Vagina (tissue), 2 donors: ENCODE measurements at places on chromosomes 12 and 14. TPM values are rescaled to one million over a fixed set of nuclear protein-coding genes. Genes with fewer than 3 reads are reported as not detected.
A peak's percentile ranks its signal among the peaks of the same experiment; 100 is the strongest.

GRCh38 chr12:795305-795704 is 42.9 kb downstream of the WNK1 start:
- no peaks in the 10 kb centered on the region for H3K27me3 ChIP-seq
- no peak overlapping the region for H3K27ac ChIP-seq
- H3K4me3 ChIP-seq: no peak overlapping the region
- no peaks in the 10 kb centered on the region for H3K36me3 ChIP-seq

GRCh38 chr12:40499856-40500255 is 192.4 kb upstream of the CNTN1 start:
- H3K27ac ChIP-seq: no peak overlapping the region
- no peaks in the 10 kb centered on the region for H3K36me3 ChIP-seq
- DNase-seq: no peak
- H3K4me3 ChIP-seq: no peak overlapping the region
- no peaks in the 10 kb centered on the region for H3K4me1 ChIP-seq

GRCh38 chr12:122845865-122846621 is 10.8 kb downstream of the HIP1R start:
- no peak overlapping the region for H3K27ac ChIP-seq
- peaks cover 46% of the 10 kb centered on the region for H3K4me1 ChIP-seq
- DNase-seq: no peak
- H3K4me3 ChIP-seq: no peak overlapping the region
- H3K27me3 ChIP-seq: no peaks in the 10 kb centered on the region

DNA sequence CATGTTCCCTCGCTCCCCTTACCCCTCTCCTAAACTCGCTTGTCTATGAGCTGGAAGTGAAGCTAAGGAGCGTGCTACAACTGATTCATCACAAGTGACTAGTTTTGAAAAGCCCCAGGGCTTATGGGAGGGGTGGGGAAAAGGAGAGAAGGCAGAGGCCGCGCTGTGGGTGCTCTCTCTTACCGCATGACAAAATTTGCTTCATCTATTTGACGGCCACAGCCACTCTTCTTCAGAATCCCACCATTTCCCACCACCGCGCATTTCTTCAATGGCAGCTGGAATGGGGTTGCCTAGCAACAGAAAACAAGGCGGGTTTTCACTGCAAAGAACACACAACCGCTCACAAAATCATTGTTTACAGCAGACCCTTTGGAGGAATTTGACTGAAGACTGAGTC is 79.4 kb downstream of the ST8SIA1 start:
- H3K27ac ChIP-seq: no peak overlapping the region
- peaks cover 31% of the 10 kb centered on the region for H3K4me1 ChIP-seq
- no peak overlapping the region for H3K4me3 ChIP-seq
- H3K36me3 ChIP-seq: no peaks in the 10 kb centered on the region
- H3K27me3 ChIP-seq: no peaks in the 10 kb centered on the region

GRCh38 chr12:80655751-80656150 is 51.7 kb upstream of the MYF6 start:
- no peaks in the 10 kb centered on the region for H3K4me1 ChIP-seq
- H3K27me3 ChIP-seq: no peaks in the 10 kb centered on the region
- no peak for DNase-seq
- H3K4me3 ChIP-seq: no peak overlapping the region

DNA sequence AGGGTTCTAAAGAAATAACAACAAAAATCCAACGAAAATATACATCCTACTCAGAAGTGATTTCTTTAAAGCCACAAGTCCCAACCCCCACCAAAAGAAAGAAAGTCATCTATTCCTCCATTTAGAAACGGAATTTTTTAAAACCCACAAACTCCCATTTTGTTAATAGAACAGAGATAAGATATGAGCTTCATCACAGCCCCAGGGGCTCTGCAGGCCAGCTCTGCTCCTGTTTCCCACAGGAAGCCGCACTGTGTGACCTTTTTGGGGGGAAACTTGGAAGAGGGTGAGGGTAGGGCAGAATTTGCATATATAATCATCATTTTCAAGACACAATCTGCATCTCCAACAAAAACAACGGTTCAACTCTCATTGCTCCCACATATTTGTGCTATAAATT is 2.8 kb downstream of the FBXL14 start:
- peak overlapping the region; percentile 98 for H3K27ac ChIP-seq
- H3K36me3 ChIP-seq: no peaks in the 10 kb centered on the region
- peak overlapping the region; percentile 81 for H3K4me3 ChIP-seq
- H3K27me3 ChIP-seq: no peaks in the 10 kb centered on the region
- no peak for DNase-seq
- peaks cover 67% of the 10 kb centered on the region for H3K4me1 ChIP-seq

- peak overlapping the region; percentile 87 for H3K27ac ChIP-seq
- H3K36me3 ChIP-seq: peaks cover 50% of the 10 kb centered on the region
- peaks cover 52% of the 10 kb centered on the region for H3K4me1 ChIP-seq
- peak overlapping the region; percentile 96 for H3K4me3 ChIP-seq
These were observed 303 bp downstream of the GAPDH start for GRCh38 chr12:6534695-6534944.

DNA sequence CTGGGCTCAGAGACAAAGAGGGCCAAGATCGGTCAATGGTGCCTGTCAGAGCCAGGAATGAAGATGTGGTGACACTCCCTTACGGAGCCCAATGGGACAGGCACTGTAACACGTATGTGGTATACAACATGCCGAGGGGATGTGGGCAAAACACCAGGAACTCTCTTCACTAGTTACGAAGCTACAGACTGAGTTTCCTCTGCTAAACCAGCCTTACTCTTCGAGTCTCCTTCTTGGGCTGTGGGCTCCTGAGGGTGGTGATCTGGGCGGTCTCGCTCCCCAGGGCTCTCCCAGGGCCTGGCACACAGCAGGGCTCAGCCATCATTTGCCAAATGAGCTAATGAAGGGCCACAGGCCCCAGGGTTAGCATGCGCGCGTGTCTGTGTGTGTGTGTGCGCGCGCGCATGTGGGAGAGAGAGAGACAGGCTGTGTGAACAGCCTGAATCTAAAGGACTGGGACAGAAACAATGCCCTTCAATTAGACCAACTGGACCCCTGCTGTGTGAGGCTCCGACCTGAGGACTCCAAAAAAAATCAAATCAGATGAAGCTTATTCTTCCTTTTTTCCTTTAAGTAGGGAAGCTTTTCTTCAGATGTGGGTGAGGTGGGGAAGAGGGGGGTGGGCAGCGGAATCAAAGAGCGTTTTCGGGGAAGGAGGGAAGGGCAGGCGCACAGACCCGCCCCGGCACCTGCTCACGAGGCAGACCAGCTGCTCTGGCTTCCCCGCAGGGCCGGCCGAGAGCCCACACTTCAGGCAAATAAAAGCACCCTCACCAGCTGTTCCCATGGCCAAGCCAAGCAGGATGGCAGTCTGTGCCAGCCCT is 42.5 kb downstream of the CCDC88C start:
- no peak overlapping the region for H3K27ac ChIP-seq
- H3K4me3 ChIP-seq: no peak overlapping the region
- no peaks in the 10 kb centered on the region for H3K36me3 ChIP-seq
- H3K4me1 ChIP-seq: peaks cover 92% of the 10 kb centered on the region

The FAM222A gene
- 1.5 TPM for total RNA-seq

The TAS2R46 gene
- total RNA-seq: 2.0 TPM

The BORCS5 gene
- 17.4 TPM for total RNA-seq
